ENCODE measurements at places on chromosomes 16 and 17. TPM values are rescaled to one million over a fixed set of nuclear protein-coding genes. Genes with fewer than 3 reads are reported as not detected.

- H3K4me3 ChIP-seq: no peak overlapping the region
- H3K4me1 ChIP-seq: peaks cover 16% of the 10 kb centered on the region
- no peak for DNase-seq
- H3K27me3 ChIP-seq: no peaks in the 10 kb centered on the region
- no peaks in the 10 kb centered on the region for H3K36me3 ChIP-seq
Observed at GRCh38 chr17:42240201-42240600, 36.0 kb downstream of the STAT5B start.

- H3K4me3 ChIP-seq: no peak overlapping the region
- no peak for DNase-seq
- H3K27me3 ChIP-seq: no peaks in the 10 kb centered on the region
- no peaks in the 10 kb centered on the region for H3K4me1 ChIP-seq
- H3K36me3 ChIP-seq: no peaks in the 10 kb centered on the region
Observed at GRCh38 chr16:5455110-5455509, 357.5 kb upstream of the EEF2KMT start.

GRCh38 chr16:68724797-68725196 is 12.3 kb upstream of the CDH1 start:
- H3K27me3 ChIP-seq: peaks cover 2% of the 10 kb centered on the region
- H3K27ac ChIP-seq: no peak overlapping the region
- H3K4me1 ChIP-seq: no peaks in the 10 kb centered on the region
- no peaks in the 10 kb centered on the region for H3K36me3 ChIP-seq

GRCh38 chr16:88569614-88569984 is 604 bp upstream of the ZC3H18 start:
- H3K4me1 ChIP-seq: peaks cover 20% of the 10 kb centered on the region
- DNase-seq: no peak
- peak overlapping the region; percentile 27 for H3K27ac ChIP-seq
- H3K36me3 ChIP-seq: no peaks in the 10 kb centered on the region
- no peaks in the 10 kb centered on the region for H3K27me3 ChIP-seq
- peak overlapping the region; percentile 71 for H3K4me3 ChIP-seq

- peaks cover 39% of the 10 kb centered on the region for H3K4me1 ChIP-seq
- H3K4me3 ChIP-seq: no peak overlapping the region
- H3K36me3 ChIP-seq: no peaks in the 10 kb centered on the region
- no peak overlapping the region for H3K27ac ChIP-seq
- no peak for DNase-seq
- peaks cover 2% of the 10 kb centered on the region for H3K27me3 ChIP-seq
Observed at GRCh38 chr16:88920618-88921590, 54.4 kb upstream of the PABPN1L start.

TMEM88 gene
- 1.9 TPM for total RNA-seq

TMEM101 gene
- total RNA-seq: 20.4 TPM

Data from chondrocyte (in vitro differentiated cells).